Activated CD4-positive, alpha-beta memory T cell treated with anti-CD3 and anti-CD28 coated beads, Interleukin-2, amount 10 ng/mL, durations not matched to agents 7 days and 5 days (primary cell): ENCODE measurements at places on chromosomes 5 and 9.

DNA sequence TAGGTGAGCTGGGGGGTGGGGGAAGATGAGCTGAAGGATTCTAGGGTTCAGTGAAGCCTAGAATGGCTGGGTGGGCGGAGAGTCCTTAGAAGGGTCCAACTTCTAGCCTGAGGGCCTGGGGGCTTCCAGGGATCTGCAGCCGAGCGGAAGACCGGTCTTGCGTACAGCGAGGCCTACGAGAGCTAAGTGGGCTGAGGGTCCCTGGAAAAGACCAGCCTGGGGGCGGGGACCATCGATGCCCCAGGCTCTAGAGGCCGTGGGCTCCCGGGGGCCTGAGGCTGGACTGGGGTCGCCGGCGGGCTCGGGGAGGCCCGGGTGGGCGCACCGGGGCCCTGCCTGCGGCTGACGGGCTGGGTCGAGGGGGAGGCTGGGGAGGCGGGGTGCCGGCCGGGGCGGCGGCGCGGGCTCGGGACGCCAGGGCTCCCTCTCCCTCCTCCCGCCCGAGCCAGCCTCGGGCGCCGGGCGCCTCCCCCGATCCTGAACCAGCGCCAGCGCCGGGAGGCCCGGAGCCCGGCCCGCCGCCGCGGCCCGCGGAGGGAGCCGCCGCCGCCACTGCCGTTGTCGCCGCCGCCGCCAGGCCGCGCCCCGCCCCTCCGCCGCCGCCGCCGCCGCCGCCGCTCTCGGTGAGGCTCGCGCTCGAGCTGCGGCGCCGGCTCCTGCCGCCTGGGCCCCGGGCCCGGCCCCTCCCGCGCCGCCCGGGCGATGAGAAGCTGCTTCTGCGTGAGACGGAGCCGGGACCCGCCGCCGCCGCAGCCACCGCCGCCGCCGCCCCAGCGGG lies at the start of gene MVB12B:
MVB12B (plus strand) TSS at position 602 of the 778 bp plus-strand sequence; CDS start at position 703, 101 bp downstream.
- DNase-seq = peak; percentile 40

GRCh38 chr9:135517407-135517822 lies 3.8 kb upstream of the LCN1 start:
- no peak for DNase-seq

DNA sequence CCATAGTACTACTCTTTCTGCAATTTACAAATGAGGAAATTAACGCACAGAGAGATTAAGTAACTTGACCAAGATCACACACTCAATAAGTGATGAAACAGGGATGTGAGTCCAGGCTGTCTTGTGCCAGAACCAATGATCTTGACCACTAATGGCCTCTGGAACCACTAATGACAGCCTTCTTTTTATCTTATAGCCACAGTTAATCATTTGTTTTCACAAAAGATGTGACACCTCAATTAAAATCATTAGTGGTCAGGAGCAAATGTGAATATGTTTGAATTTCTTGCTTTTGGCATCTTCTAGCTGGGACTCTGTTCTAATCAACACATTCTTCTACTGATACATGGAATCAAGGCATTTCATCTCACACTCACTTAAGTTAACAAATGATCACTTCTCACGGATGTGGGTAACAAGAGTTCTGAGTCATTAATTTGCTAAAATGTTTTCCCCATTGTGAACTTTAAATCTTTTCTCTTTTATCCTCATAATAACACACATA lies 102.7 kb upstream of the CD180 start:
- DNase-seq = no peak

GRCh38 chr5:8184455-8185063 lies 315.6 kb downstream of the MTRR start:
- DNase-seq = peak; percentile 28

DNA sequence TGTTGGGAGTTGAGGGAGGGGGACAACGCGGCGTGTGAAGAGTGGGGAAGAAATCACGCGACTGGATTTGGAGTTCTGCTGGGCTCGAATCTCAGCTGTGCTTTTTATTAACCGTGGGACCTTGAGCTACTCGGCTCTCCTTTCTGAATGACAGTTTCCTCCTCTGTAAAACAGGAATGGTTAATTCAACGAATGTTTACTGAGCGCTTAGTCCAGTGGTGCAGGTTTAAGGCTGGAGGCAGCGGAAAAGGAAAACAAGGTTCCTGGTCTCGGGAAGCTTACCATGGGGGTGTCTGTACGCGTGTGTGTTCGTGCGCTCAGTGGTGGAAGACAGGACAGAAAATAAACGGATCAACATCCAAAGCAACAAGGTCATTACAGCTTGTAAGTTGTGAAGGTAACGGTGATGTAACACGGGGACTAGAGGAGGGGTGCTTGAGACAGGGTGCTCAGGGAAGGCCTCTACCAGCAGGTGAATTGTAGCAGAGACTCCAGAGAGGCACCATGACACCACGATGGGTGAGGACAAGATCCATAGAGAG lies 277 bp downstream of the EIF4E1B start:
- DNase-seq = no peak

DNA sequence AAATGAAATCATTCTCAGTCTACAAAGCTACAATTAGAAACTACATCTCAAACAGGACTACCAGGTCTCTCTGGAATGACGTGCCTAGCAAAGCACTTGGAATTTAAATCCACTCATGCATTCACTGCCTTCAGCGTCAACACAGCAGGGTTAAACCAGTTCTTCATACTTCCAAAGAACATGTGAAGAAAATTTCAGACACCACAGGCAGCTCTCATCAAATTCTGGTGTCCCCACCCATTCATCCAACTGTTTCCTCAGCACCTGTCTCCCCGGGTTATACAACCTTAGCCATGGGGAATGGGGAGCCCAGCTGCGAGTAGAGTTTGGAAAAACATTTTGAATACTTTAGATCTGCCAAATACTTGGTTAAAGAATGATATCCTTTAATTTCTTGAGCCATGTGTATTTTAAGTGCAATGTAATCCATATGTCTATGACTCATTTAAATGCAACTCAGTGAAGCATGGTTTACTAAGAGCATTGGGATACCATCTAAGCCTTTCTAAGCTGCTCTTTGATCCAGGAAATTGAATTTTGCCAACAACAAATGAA lies 17.5 kb downstream of the ADAM19 start:
- no peak for DNase-seq
